ENCODE measurements at places on chromosomes 1 and 21. TPM values are rescaled to one million over a fixed set of nuclear protein-coding genes. Genes with fewer than 3 reads are reported as not detected.

The KPRP gene
- not detected for total RNA-seq

The NFASC gene
- total RNA-seq, result 0.12 TPM

The CFHR3 gene
- total RNA-seq, result not detected

The HAO2 gene
- not detected for total RNA-seq

The VHLL gene
- not detected for total RNA-seq

The PSMB4 gene
- 393 TPM for total RNA-seq

The RGS8 gene
- not detected for total RNA-seq

The ADCY10 gene
- total RNA-seq, result 0.07 TPM

The RO60 gene
- 74.8 TPM for total RNA-seq

The EFNA1 gene
- total RNA-seq, result not detected

The FCAMR gene
- 0.15 TPM for total RNA-seq

The INAVA gene
- not detected for total RNA-seq

The CFAP410 gene
- total RNA-seq, result 17.4 TPM

The PSRC1 gene
- 13.3 TPM for total RNA-seq

The ANKRD13C gene
- 28.8 TPM for total RNA-seq

The LRRN2 gene
- 0.20 TPM for total RNA-seq

The KCNA3 gene
- 115 TPM for total RNA-seq

The OR2T33 gene
- not detected for total RNA-seq

The DIRAS3 gene
- total RNA-seq, result not detected

The SMIM11 gene
- total RNA-seq, result 16.8 TPM

The SORT1 gene
- 6.2 TPM for total RNA-seq

The C1orf87 gene
- not detected for total RNA-seq

The NHLH1 gene
- 0.93 TPM for total RNA-seq

The MRPS6 gene
- 96.8 TPM for total RNA-seq

The CAMSAP2 gene
- 0.95 TPM for total RNA-seq

The TEX38 gene
- 0.34 TPM for total RNA-seq

The BGLAP gene
- 1.9 TPM for total RNA-seq

The SEC16B gene
- not detected for total RNA-seq

The AMY2B gene
- 7.1 TPM for total RNA-seq

The SPRR2D gene
- total RNA-seq, result not detected

The CLEC20A gene
- not detected for total RNA-seq

Data from T-helper 1 cell treated with Interleukin-12 subunit alpha and Interleukin-12 subunit beta and Interleukin-4 antibody, amounts not matched to agents 30 ng/mL and 1 ng/mL, for 36 hours (primary cell).